Glutamatergic neuron (in vitro differentiated cells): ENCODE measurements at places on chromosomes 1 and 21. TPM values are rescaled to one million over a fixed set of nuclear protein-coding genes. Genes with fewer than 3 reads are reported as not detected.

GRCh38 chr1:220556641-220557040 lies 28.7 kb downstream of the MARK1 start:
- no peak for DNase-seq

GRCh38 chr1:35190784-35191183 lies 2.2 kb downstream of the SFPQ start:
- no peak for DNase-seq

DNA sequence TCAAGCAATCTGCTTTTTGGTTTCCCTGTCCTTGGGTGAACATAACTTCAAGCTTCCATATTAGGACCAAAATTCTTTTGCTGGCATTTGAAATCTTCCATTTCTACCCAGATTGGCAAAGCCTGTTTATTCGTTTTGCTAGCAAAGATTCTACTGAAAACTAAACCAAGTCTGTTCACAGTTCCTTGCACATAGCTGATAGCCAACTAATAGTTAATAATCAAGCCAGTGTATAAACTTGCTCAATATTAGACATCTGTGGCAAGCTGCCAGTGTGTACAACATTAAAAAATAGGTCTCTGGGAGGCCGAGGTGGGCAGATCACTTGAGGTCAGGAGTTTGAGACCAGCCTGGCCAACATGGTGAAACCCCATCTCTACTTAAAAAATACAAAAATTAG lies 6.3 kb downstream of the APP start:
- DNase-seq: no peak

DNA sequence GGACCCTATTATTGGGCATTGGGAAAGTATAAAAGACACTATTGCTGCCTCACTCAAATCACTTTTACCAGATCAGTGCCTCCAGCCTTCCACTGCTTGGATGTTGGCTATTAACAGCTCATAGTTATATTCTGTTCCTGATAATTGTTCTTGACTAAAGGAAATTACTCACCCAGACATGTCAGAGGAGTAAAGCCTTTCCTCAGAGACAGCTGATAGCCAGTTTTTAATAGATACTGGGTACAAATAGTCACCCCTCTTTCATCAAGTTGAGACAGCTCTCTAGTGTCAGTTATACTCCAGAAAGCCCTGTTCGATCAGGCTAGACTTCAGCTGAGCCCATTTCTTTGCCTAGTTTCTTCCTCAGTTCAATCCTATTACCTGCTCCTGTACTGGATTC lies 876.1 kb upstream of the B3GALT2 start:
- DNase-seq: no peak

DNA sequence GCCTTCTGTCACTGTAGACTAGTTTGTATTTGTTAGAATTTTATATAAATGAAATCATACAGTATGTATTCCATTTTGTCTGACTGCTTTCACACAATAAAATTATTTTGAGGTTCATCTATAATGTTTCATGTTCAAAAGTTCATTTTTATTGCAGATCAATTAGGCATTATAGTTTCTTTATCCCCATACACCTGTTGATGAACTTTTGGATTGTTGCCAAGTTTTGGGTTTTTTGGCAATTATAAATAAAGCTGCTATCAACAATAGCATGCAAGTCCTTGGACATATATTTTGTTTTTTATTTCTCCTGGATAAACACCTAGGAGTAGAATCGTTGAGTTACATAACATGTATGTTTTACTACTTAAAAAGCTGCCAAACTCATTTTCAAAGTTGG lies 47.1 kb upstream of the FAM3B start:
- DNase-seq: no peak

DNA sequence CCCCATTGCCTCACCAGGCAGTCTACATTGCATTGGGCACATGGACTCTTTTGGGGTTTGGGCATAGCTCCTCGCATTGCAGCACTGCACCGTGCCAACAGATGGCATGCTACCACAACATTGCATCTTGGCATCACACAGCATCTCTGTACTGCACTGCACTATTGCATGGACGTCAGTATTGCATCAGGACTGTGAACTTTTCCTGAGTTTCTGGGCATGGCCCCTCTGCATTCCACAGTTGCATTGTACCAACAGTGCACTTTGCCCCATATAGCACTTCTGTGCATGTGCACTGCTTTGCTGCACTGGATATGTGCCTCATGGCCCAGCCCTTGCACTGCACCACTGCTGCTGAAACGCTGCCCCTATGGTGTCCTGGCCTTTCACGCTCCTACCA lies 9.6 kb downstream of the PTPRU start:
- DNase-seq: no peak

GRCh38 chr1:211701733-211702132 lies 26.3 kb upstream of the NEK2 start:
- no peak for DNase-seq

- no peak for DNase-seq
Observed at GRCh38 chr21:15820852-15821379, 91.1 kb downstream of the USP25 start.

DNA sequence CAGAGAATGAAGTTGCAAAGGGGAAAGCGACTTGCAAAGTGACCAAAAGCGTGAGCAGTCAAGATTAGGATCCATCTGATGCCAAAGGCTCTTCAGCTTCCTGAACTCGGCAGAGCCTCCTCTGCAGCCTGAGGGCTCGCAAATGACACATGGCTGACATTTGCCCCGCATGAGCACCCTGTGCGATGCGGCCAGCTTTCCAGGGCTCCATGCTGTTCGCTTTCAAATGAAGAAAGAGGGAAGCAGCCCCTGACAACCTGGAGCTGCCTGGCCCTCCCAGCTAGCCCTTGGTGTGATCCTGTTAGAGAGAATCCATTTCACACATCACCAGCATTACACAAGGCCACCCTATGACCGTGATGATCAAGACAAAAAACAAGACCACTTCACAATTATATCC lies 20.2 kb upstream of the FAM131C start:
- DNase-seq: no peak

GRCh38 chr1:61158591-61158990 lies 76.2 kb downstream of the NFIA start:
- DNase-seq: no peak

- DNase-seq: no peak
Observed at GRCh38 chr1:23273450-23274133, 56.3 kb upstream of the HTR1D start.

GRCh38 chr1:109922326-109922725 lies 11.7 kb downstream of the CSF1 start:
- no peak for DNase-seq

The RGS8 gene
- total RNA-seq: 3.5 TPM

The DIO1 gene
- not detected for total RNA-seq

The CFHR1 gene
- total RNA-seq: not detected

The LCE3D gene
- total RNA-seq: not detected

The GRIK3 gene
- 60.1 TPM for total RNA-seq

The TOR1AIP1 gene
- total RNA-seq: 11.1 TPM

The KCNC4 gene
- 9.7 TPM for total RNA-seq

The VCAM1 gene
- total RNA-seq: 0.98 TPM

The DAB1 gene
- 3.1 TPM for total RNA-seq

The MAP3K21 gene
- 0.25 TPM for total RNA-seq
